NCI-H187 (cell line): ENCODE measurements at places on chromosomes 1 and 21.

DNA sequence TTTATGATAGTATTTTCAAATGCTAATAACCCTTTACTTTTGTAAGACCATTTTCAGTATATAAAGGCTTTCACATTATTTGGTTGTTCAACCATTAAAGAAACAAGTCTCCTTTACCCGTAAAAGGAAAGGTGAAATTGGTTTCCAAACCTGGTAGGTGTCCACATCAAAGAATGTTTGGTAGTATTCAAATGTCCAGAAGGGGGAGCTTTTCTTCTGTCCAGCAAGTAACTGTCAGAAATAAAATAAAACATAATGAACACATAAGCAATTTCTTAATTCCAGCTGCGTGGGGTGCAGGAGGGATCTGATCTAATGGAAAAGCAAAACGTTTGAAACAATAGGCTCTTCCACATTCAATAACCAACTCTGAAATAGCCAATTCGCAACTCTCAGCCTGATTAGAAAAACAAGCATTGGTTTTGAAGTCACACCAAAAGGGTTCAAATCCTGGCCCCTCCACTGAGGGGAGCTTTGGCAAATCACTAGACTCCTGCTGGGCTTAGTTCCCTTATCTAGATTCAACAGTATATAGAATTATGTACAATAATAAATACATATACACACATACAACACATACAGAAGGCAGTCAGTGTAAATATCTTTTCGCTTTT, 11.0 kb downstream of the YIPF1 start:
- DNase-seq, result peak; percentile 5

- DNase-seq, result no peak
Measured at GRCh38 chr1:201562659-201563405, 23.9 kb downstream of the NAV1 start.

DNA sequence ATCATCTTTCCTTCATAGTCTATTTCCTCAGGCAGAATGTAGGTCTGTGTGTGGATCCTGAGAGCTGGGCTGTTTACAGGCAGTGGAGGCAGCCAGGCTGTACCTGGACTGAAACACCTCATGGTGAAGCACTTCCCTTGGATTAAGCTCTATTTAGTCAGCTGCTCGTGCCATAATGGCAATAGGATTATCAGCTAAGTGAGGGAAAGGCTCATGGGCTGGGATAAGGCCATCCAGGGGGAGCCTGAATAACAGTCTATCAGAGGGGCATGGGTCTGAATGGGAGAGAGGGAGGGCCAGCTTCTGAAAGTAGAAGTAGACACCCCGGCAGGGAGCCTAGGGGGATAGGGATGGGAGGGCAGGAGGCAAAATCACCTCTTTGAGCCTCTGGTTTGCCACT, 8.3 kb downstream of the RNASEL start:
- DNase-seq, result no peak

DNA sequence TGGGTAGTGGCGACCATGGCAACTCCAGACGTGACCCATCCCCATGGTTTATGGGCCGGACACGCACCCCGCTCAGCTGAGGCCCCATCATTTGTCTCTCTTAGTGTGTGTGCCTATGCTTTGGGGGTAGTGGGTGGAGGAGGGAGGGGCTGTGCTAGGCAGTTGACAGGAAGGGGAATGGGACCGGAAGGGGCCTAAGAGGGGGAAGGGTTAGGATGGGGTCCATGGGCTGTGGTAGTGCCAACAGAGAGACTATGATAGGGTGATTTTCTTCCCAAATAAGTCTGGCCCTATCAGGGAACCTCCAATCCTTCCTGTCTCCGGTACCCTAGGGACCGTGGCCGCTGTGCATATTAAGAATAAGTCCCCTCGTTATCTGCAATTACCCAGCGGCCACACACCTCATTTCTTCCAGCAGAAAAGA, 9.9 kb downstream of the DMAP1 start:
- DNase-seq, result no peak

- no peak for DNase-seq
Measured at GRCh38 chr1:80896781-80897356, 903.9 kb upstream of the ADGRL2 start.

- DNase-seq, result no peak
Measured at GRCh38 chr1:46547481-46548383, 3.7 kb downstream of the KNCN start.

DNA sequence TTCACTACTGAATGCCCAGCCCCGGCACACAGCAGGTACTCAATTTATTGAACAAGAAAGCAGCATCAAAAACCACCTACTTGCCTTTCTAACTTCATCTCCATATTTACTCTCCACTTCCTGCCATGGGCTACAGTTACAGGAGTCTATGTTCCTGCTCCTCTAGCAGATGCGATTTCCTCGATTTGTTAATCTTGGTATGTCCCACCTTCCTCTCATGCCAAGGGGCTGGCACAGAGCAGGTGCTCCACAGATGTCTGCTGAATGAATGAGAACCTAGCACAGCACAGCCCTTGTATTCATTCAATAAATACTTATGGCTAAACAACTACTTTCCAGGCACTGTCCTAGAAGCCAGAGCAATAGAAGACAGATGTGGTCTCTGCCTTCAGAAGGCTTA, 12.2 kb downstream of the PAFAH2 start:
- no peak for DNase-seq

DNA sequence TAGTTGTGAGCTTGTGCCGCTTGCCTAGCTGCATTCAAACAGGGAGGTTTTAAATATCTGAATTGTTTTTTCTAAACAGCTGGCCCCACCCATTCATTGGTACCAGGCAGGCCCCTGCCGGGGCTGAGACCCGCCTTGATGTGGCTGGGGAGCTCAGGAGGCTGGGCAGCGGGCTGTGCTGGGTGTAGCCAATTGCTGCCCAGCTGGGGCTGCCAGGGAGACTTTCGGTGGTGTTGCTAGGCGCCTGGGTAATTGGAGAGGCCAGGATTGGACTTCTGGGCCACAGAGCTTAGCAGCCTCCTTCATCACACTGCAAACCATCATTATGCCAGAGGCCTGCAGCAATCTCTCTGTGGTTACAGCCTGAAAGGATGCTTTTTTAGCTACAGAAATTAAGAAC, 12.2 kb downstream of the RHBDL2 start:
- DNase-seq, result no peak

- DNase-seq, result no peak
Measured at GRCh38 chr21:42423197-42423675, 19.5 kb downstream of the UBASH3A start.

- peak; percentile 86 for DNase-seq
Measured at GRCh38 chr1:86756062-86756406, 51.7 kb downstream of the SH3GLB1 start.

DNA sequence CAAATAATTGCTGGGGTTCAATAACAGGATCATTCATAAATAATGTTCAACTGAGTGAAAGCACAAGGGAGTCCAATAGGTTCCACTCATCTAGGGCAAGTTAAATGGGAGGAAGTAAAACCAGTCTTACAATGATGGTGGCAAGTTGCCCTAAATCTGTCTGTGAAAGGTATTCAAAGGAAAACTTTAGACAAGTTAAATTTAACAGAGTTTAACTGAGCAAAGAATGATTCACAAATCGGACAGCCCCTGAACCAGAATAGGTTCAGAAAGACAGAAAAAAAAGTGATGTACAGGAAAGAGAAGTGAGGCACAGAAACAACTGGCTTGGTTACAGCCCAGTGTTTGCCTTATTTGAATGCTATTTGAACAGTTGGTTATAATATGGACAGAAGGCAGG, 183.5 kb upstream of the ADGRL4 start:
- DNase-seq, result no peak

GRCh38 chr1:209202830-209203532, 380.5 kb upstream of the CAMK1G start:
- peak; percentile 7 for DNase-seq

- no peak for DNase-seq
Measured at GRCh38 chr1:186780076-186780475, 48.7 kb upstream of the PLA2G4A start.
